ENCODE measurements at places on chromosomes 6 and 20. TPM values are rescaled to one million over a fixed set of nuclear protein-coding genes. Genes with fewer than 3 reads are reported as not detected.

Gene C20orf96
- 15.3 TPM for total RNA-seq

DNA sequence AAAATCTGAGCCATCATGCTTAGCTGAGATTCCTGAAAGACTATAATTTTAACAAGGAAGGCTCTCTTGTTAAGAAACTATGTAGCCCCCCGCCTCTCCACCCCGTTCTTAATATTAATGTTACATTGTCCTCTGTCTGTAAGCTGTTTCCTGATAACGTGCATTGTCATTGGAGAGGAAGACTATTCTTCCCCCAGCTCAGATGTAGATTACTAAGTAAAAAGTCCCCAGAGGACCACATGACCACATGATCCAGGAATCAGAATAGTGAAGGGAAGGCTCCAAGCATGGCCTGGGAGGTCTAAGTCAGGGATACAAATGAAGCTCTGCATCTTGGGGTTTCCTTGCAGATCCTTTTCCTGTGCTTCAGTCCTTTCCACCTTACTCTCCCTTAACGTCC, 106.4 kb downstream of the JARID2 start:
- no peak for DNase-seq

DNA sequence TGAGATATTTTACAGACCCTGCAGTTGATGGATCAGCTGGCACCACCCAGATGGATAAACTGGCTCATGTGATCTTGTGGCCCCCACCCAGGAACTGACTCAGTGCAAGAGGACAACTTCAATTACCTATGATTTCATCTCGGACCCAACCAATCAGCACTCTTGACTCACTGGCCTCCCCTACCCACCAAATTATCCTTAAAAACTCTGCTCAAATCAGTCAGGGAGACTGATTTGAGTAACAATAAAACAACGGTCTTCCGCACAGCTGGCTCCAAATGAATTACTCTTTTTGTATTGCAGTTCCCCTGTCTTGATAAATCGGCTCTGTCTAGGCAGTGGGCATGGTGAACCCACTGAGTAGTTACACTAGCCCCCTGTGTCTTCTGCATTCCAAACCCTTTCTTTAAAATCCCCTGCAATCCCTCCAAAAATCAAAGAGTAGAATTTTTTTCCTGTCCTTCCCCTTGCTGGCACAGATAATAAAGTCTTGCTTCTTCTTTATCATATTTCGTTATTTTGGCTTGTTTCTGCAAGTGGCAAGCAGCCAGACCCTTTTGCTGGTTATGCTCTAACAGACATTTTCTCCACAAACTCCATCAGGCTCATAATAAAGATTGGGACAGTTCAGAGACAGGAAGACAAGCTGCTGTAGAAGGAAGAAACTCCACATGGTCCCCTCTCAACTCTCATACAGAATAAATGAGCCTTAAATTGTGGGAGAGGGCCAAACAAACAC, 48.3 kb downstream of the OR2B6 start:
- no peak for DNase-seq

- DNase-seq, result no peak
Observed at GRCh38 chr6:5472571-5472970, 211.3 kb downstream of the FARS2 start.

- no peak for DNase-seq
Observed at GRCh38 chr20:61664556-61665320, 400.9 kb downstream of the TAF4 start.

Gene SGK2
- 11.9 TPM for total RNA-seq

Gene SEMG1
- not detected for total RNA-seq

Gene PRR18
- 25.5 TPM for total RNA-seq

GRCh38 chr6:81876971-81877370, 124.5 kb upstream of the TENT5A start:
- DNase-seq, result no peak

Gene HMGA1
- total RNA-seq, result 71.0 TPM

DNA sequence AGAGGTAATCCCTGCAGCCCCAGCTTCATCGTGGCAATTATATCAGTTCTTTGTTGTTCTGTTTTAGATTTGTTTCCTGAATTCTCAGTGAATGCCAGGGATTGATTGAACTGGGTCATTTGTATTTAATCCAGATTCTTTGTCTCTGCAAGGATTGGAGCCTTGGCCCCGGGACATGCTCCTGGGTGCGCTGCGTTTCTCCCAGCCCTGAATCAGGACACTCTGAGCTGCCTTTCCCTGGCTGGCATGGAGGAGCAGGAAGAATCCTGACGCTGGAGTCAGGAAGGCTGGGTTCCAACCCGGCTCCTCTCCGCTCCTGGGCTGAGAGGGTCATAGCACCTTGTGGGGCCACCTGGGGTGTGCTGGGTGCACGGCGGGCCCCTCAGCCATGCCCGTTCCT, 545.6 kb downstream of the QKI start:
- DNase-seq, result no peak

DNA sequence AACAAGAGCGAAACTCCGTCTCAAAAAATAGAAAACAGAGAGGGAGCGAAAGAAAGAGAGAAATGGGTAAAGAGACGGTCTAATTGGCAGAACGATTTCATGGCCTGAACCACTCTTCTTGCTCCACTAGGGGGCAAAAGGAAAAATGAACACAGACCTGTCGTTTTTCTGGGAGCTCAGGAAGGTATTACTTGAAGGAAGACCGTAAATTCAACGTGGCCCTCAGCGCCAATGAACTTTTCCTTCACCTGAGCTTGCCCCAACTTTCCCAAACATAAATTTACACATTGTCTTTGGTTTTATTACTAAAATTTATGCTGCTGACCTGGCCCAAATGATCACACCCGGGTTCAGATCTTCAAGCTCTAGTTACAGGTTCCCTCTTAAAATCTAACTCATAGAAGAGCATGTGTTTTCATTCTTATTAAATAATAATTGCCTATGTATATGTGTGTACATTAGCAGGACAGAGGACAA, 67.3 kb downstream of the ATP9A start:
- DNase-seq, result no peak

- DNase-seq, result no peak
Observed at GRCh38 chr20:11850901-11851300, 66.8 kb upstream of the BTBD3 start.
